ENCODE measurements at places on chromosomes 7 and 10.

DNA sequence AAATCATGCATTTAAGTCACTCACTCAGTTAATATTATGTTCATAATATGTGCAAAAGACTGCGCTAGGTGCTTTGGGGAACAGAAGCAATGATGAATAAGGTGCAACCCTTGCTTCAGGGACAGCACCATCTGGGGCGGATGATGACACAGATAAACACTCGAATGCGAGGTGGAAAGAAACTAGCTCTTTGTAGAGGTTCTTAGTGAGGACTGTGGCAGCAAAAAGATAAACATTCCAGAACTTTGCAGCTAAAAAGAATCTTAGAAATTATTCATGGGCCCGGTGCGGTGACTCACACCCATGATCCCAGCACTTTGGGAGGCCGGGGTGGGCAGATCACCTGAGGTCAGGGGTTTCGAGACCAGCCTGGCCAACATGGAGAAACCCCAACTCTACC is 29.8 kb upstream of the CHST15 start:
- DNase-seq = no peak

- DNase-seq = no peak
Observed at GRCh38 chr10:124708922-124709520, 35.2 kb downstream of the FAM53B start.

GRCh38 chr10:117204316-117204715 is 7.0 kb downstream of the KCNK18 start:
- no peak for DNase-seq

GRCh38 chr7:70660154-70660818 is 471.7 kb upstream of the GALNT17 start:
- DNase-seq = peak; percentile 39

GRCh38 chr10:30422981-30423654 is 10.9 kb upstream of the MAP3K8 start:
- DNase-seq = no peak

DNA sequence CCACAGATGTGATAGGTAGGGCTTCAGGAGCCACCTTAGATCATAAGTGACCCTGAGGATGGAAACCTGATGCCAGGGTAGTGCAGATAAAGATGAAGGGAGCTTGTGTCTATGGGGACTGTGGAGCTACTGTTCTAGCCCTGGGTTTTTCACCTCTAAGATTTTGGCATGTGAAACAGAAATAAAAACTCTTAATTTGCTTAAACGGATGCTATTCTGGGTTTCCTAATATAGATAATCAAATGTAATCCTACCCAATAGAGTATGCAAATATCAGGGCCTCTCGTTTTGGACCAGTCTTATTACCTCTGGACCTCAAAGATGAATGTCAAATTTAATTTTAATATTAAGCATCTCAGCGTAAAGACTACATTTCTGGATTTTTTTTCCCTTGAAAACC is 49.3 kb downstream of the ABCB4 start:
- no peak for DNase-seq

DNA sequence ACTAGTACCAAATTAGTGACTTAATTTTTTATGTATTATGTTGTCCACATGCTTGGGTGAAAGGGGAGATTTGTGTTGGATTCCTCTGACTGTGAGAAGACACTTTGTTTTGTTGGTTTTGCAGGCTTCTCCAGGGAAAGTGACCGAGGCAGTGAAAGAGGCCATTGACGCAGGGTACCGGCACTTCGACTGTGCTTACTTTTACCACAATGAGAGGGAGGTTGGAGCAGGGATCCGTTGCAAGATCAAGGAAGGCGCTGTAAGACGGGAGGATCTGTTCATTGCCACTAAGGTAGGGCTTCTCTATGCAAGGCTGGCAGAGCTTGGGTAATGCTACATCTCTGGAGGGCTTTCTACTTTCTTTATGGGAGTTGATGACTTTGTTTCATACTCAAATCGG is 4.5 kb downstream of the AKR1E2 start:
- DNase-seq = no peak

GRCh38 chr10:69492091-69492745 is 41.0 kb downstream of the TSPAN15 start:
- no peak for DNase-seq

- DNase-seq = no peak
Observed at GRCh38 chr7:100866729-100867039, 503 bp upstream of the TRIP6 start.
